ENCODE measurements at places on chromosomes 5 and 9.

DNA sequence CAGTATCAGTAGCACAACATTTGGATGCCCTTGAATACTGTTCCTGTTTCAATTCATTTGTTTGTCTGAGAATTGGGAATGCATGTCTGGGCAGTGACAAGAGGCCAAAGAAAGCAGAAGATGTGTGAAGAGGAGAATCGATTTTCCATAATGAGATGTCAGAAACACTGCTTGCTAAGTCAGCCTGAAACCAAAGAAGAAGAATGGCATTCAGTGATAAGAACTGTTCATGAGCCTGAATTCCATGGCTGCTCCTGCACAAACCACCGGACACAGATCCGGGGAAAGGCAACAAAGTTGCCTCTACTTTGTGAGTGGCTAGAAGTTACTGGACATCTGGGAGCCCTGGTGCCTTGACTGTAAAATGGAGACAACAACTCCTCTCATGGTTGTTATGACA lies 207.2 kb upstream of the RASEF start:
- no peak for DNase-seq

- peak; percentile 57 for DNase-seq
These were observed 49.5 kb downstream of the COL5A1 start for GRCh38 chr9:134690946-134691694.

- DNase-seq = no peak
These were observed 1603.4 kb downstream of the MAT2B start for GRCh38 chr5:165108809-165109208.

- DNase-seq = no peak
These were observed 191.0 kb downstream of the NTRK2 start for GRCh38 chr9:84860249-84861115.

- DNase-seq = no peak
These were observed 255.5 kb downstream of the TRIM32 start for GRCh38 chr9:116942593-116943061.

GRCh38 chr9:89313842-89314241 lies 2.8 kb downstream of the CKS2 start:
- DNase-seq = no peak

DNA sequence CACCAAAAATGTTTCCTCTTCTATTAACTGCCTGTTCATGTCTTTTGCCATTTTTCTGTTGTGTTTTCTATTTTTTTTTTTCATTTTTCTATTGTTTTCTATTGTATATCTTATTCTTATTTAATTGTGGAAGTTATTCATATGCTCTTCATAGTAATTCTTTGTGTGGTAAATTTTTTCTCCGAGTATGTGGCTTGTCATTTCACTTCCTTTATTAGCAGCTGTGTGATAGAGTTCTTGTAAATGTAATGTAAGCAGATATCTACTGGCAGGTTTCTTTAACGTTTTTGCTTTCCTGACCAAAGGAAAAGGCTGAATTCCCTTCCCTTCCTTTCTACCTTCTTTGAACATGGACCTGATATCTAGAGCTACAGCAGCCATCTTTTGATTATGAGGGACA lies 5.8 kb upstream of the PLPP1 start:
- no peak for DNase-seq

DNA sequence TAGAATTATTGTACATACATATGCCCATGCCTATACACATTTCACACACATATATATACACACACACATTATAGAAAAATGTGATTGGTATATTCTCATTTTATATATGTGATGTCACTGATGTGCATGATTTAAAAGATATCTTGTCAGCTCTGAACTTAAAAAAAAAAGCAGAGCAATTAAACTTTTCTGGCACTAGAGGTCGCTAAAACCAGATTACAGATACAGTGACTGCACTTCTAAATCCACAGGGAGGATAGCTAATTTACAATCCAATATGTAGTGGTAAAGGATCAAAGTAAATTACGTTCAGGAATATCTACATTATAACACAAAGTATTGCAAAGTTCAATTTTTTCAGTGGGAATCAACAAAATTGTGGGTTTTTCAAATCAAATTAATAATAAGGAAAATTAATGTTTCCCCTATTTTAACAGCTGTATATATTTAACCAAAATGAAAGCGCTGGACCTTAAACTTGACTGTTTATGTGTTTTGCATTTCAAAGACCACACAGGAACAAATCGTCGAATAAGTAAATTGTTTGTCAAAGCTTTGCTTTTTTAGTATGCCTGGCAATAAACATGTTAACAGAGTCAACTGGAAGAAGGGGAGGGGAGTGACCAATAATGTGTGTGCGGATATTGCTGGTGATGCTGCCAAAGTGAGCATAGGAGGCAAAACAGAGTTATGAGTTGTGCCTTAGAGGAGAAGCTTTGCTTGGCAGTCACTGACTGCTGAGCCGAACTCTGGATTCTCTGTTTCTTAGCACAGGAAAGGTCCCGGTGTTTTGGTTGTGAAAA lies 1201.4 kb upstream of the C9orf72 start:
- DNase-seq = no peak

- DNase-seq = no peak
These were observed 4.0 kb upstream of the CCL28 start for GRCh38 chr5:43415935-43416802.

- no peak for DNase-seq
These were observed 42.8 kb downstream of the MAST4 start for GRCh38 chr5:66639037-66639436.

DNA sequence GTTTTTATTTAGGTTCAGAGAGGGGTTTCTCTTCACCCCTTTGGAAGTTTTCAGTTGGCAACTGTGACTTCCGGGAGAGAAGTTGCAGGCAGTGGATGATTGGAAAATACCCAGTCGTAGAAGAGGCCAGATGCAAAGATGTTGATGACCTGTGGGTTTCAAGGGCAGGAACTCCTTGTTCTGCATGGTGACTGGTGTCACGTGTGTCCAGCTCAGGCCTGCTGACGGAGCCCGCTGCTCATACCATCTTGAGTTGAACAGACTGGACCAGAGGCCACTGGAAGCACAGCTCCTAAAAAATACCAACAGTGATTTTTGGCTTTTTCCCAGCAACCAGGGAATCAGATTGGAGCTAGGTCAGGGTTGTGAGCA lies 243.9 kb upstream of the KLF4 start:
- no peak for DNase-seq

- no peak for DNase-seq
These were observed 39.0 kb downstream of the TMEM232 start for GRCh38 chr5:110687485-110687884.

DNA sequence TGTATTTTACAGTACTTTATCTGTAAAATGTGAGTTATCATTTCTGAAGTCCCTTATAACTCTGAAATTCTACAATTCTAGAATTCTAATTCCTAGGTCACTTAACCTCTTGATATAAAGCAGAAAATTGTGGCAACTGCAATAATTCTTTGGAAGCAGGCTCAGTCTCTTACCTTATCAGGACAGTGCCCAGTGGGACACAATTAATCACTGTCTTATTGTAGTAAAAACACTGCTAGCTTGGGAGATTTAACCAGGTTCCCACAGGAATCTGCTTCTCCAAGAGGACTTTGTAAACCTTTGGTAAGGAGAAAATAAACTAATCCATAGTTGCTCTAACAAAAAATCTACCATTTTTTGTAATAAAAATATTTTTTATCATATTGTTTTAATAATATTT lies 18.3 kb upstream of the SPATA9 start:
- DNase-seq = no peak
